ENCODE measurements at places on chromosomes 16 and 17.

- no peak for DNase-seq
Measured at GRCh38 chr17:949623-950303, 29.8 kb downstream of the NXN start.

- DNase-seq = no peak
Measured at GRCh38 chr17:49946964-49947584, 21.9 kb upstream of the DLX4 start.

DNA sequence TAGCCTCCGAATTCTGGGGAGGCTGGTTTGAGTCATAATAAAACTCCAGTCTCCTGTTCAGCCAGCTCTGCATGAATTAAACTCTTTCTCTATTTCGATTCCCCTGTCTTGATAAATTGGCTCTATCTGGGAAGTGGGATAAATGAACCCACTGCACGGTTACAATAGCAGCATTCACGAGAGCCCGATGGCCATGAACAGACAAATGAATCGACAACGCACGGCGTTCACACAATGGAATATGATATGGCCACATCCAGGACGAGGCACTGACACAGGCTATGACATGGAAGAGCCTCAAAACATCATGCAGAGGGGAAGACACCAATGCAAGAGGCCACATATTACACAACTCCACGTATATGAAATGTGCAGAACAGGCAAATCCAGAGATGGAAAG lies 5.6 kb upstream of the CARD14 start:
- DNase-seq = no peak

DNA sequence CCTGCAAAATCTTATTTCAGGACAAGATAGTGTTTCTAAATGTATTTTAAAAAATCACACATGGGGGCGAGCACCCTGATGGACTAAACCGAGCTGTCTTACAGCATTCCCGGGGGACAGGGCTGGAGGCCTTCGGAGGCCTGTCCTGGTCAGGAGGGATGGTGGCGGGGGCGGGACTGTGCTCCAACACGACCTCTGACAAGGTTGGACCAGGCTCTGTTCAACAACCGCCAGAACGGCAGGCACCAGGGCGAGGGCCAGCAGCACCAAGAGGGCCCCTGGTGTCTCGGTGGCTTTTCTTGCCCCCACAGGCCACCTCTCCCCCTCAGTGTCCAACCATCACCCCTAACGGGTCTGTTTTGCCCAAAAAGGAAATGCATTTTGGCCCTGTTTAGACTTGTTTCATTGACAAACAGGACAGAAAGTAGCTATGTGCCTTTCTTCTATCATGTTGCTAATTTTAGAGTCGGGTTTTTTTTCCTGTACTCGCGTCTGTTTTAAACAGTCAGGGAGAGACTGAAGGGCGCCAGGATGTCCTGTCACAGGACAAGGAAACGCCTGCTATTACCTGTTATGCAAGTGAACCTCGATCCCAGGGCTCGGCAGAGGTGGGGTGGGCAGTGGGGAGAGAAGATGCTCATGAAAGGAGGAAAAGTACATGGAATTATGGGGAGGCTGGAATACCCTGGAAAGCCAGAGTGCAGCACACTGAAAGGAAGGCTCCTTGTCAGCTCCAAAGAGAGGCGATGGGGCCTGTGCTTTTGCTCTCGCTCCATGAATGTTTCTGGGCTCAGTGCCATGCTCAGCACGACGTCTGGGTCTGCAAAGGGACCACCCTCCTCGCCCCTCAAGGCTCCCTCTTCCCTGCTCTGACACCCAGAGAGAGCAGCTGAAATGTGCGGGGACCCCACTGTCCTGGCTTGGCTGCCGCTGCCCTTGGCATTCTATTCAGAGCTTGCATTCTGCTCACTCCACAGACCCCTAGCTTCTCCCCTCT lies 11.9 kb downstream of the TMEM204 start:
- no peak for DNase-seq

DNA sequence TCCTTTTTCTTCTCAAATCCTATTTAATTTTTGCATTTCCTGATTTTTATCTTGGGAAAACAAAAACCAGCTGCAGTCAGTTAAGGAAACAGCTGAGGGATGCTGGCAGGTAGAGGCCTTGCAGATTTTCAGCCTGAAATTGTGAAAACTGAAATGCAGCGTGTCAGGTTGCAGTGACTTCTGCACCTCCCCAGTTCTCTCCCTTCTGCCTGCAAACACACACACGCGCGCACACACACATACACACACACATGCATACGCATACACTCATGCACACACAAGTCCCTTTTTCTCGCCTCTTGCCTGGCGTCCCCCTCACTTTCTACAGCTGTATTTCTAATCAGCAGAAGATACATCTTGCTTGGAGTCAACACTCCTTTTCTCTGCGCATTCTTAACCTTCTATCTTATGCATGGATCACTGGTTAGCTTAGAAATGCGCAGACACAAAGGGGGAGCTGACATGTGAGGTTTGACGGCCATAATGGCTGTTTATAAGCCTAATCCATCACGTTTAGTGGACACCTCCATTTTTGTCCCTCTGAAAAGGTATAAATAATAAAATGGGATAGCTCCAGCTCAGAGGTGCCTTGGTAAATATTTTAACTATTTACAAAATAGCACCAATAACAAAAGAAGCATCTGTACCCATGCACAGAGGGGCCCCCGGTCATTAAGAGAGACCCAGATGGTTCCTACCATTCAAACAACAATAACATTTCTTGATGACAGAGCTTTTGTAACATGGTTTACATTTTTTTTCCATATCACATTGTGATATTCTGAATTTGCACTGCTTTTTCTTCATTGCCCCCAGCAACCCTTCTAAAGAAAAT lies 392.1 kb upstream of the SALL1 start:
- DNase-seq = no peak

DNA sequence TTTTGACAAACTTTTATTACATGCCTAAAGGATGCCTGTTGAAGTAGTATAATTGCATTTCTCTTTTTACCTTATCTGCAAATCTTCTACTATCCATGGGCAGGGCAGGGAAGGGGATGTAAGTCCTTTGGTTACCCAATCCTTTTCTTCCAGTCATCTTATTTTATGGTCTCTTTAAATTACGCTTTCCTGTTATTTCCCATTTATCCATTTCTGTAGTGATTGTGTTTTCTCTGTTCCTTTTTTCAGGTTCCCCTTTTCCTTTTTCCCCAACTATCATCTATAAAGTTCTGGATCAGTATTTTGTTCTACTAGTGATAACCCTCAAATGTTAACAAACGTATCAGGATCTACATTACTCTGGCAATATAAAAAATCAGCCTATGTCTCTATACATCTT lies 3.3 kb upstream of the ABCA9 start:
- no peak for DNase-seq

- no peak for DNase-seq
Measured at GRCh38 chr17:34302636-34303035, 16.6 kb upstream of the CCL8 start.

- DNase-seq = no peak
Measured at GRCh38 chr17:66717641-66718058, 117.3 kb upstream of the CACNG5 start.

DNA sequence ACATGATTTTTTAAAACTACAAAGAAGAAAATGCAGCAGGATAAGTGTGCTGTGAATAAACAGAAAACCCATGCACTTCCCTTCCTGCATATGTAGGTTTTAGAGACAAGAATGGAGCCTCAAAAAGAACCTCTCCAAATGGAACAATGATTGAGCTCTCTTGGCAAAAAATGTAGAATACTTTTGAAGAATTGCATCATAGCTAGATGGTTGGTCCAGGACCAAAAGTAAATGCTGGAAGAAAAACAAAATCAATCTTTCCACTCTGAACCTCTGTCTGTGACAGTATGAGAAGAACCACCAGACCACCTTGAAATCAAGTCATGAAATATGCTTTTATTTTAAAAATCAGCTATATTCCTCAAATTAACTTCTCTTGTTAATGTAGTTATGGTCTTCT lies 17.5 kb downstream of the HELZ start:
- no peak for DNase-seq

GRCh38 chr17:622356-622755 lies 92.3 kb downstream of the VPS53 start:
- no peak for DNase-seq

GRCh38 chr17:6660805-6661463 lies 9.4 kb downstream of the C17orf100 start:
- no peak for DNase-seq

DNA sequence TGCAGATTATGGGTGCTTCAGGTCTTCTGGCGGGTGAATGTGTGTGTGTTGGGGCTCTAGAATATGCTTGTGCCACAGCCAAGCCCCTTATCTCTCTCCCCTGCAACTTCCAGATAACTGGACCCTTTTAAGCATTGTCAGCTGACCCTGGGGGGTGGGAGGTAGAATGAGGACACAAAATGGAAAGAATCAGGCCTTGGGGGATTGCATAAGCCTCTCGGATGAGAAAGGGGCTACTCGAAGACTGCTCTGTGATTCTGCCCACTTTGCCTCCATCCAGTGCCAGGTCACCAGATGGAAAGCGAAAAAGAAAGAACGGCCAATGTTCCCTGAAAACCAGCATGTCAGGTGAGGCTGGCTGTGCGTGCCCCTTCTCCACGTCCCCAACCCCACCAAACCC lies 13.8 kb downstream of the THRA start:
- no peak for DNase-seq

- no peak for DNase-seq
Measured at GRCh38 chr17:77634710-77635109, 323.8 kb upstream of the TNRC6C start.

GRCh38 chr17:7132511-7133094 lies 18.0 kb upstream of the ASGR2 start:
- DNase-seq = peak; percentile 32

GRCh38 chr16:29729116-29729521 lies 16.7 kb downstream of the C16orf54 start:
- DNase-seq = no peak

DNA sequence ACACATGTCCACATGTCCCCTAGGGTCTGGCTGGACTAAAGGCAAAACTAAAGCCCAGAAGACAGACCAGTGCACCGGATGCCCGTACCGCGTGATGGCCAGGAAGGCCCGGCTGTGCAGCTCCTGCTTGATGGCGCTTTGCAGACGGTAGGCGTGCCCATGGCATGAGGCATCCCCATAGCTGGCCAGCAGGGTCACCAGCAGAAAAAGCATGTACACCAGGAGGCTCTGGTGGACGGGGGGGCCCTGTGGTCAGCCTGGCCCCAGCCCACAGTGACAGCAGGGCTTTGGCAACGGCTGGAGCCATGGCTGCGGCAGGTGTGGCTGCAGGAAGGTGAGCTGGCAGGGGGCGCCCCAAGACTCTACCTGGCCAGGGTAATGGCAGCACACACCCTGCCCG lies 42.8 kb downstream of the PKD1 start:
- DNase-seq = no peak

- DNase-seq = no peak
Measured at GRCh38 chr17:48720266-48721008, 1.9 kb downstream of the PRAC1 start.

GRCh38 chr16:10561425-10561824 lies 19.0 kb downstream of the EMP2 start:
- DNase-seq = no peak

DNA sequence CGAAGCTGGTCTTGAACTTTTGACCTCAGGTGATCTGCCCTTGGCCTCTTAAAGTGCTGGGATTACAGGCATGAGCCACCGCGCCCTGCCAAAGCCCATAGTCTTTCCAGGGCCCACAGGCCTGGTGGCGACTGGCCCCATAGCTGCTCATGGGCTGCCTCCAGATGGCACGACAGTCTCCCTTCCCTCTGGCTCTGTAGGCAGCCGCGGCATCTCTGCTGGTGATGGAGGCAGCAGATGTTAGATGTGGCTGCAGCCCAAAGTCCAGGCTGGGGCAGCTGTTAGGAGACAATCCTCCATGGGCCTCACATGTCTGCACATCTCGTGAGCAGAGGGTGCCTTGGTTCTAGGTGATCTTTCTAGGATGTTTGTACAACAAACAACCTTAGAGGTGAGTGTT lies 69.7 kb upstream of the DNAJA2 start:
- no peak for DNase-seq

DNA sequence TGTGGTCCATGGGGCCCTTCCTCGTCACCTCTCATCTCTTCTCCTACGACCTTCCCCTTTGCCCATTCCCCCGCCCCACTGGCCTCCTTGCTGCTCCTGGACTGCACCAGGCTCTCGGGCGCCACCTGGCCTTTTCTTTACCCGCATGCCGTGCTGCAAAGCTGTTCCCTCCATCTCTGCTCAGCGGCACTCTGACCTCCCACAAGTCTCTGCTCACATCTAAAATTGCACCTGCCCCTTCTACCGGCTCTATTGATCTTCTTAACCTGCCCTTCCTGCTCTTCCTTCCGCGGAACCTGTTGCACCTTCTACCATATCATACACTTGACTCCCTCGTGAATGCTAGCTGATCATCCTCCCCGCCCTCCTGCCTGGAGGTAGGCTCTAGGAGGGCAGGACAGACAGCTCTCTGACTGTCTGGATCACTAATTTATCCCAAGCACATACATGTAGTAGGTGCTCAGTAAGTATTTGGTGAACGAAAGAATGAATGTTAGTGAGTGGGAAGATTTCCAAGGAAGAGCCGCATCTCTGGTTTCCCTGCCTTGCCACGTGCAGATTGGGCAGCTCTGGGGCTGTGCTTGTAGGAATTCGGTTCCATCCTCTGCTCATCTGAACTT lies 17.3 kb downstream of the DNAH17 start:
- no peak for DNase-seq

GRCh38 chr17:77999413-78000173 lies 41.1 kb downstream of the TNRC6C start:
- DNase-seq = no peak

DNA sequence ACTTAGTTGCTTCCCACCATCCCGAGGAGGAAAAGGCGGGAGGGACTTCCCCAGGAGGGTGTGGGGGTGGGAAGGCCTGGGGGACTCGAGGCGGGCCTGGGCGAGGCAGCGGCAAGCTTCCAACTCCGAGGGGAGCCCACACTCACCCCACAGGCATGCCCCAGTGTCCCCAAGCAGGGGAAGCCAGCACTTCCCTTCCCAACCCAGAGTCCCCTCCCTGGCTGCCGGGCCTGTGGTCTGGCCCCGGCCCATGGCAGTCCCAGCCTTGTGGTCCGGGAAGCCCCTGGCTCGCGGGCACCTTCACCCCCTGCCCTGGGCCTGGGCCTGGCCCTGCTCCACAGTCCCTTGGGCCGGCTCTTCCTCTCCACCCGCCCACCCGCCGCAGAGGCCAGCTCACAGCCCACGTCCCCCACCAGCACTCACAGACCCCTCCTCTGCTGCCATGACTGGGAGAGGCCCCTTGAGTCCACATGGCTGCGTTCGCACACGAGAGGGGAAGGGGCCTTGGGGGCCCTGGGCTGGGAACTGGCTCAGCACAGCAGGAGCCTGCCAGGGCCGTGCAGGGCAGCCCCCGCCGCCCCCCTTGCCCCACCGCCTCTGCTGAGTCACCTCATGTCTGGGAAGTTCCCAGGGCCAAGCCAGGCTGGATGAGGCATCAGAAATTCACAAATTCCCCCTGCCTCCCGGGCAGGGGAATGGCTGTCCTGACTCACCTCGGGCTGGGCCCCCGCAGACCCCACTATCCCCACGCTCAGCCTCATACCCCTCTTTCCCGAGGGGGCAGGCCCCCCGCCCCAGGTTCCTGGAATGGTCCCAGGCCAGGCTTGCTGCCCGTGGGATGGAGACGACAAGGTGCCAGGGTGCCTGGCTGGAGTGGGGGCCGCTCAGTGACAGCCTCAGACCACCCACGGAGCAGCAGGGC lies 27.8 kb downstream of the BAHCC1 start:
- no peak for DNase-seq

- DNase-seq = peak; percentile 82
Measured at GRCh38 chr17:38727736-38728135, 2.4 kb upstream of the CISD3 start.

All from activated CD4-positive, alpha-beta T cell treated with anti-CD3 and anti-CD28 coated beads, Interleukin-2, amount 50 U/mL, for 4 hours (primary cell).